ENCODE measurements at places on chromosomes 1 and 21.

DNA sequence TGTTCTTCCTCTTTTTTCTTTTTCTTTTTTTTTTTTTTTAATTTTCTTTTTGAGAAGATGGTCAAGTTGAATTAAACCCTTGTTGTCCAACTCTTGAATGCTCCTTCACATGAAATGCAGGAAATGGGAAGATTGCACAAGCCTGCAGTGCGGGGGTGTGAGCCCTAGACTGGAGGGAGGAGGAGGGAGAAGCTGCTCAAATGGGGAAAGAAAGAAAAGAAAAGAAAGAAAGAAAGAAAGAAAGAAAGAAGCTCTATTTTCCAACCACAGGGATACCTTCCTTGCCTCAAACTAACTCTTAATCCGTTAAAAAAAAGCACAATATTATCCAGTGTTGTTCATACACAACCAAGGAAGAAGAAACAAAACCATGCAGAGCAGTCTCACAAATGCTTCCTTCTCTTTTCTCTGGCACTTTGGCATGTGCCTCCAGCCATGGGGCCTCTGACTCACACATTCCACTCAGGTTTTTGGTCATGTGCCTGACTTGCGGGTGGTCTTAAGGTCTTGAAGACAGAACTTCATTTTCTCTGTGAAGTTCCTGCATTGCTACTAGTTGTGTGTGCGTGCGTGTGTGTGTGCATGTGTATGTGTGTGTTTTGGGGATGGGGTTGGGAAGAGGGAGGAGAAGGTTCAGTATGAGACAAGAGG lies 276.1 kb downstream of the RPS6KC1 start:
- no peak for DNase-seq

GRCh38 chr1:40120128-40120527 lies 23.1 kb upstream of the PPT1 start:
- DNase-seq = no peak

- no peak for DNase-seq
Measured at GRCh38 chr1:163737261-163737660, 415.5 kb downstream of the NUF2 start.

- DNase-seq = no peak
Measured at GRCh38 chr1:213466541-213466940, 415.5 kb downstream of the RPS6KC1 start.

- no peak for DNase-seq
Measured at GRCh38 chr1:152481869-152482664, 28.5 kb upstream of the LCE5A start.

DNA sequence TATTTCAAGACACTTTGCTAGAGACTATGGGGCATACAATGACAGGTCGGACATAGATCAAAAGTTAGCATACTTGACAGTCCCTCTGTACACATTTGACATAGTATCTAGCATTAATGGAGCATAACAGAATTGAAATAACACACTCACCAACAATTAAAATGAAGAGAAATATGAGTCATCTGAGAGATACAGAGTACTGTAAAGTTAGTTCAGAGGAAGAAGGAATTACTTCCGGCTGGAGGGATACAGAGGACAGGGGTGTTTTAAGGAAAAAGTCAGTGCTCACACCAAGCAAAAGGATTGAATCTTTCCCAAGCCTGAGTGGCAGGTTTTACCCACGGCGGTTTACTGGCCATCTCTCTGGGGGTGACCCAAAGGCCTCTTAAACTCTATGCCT lies 2.4 kb downstream of the ZMYND12 start:
- no peak for DNase-seq

DNA sequence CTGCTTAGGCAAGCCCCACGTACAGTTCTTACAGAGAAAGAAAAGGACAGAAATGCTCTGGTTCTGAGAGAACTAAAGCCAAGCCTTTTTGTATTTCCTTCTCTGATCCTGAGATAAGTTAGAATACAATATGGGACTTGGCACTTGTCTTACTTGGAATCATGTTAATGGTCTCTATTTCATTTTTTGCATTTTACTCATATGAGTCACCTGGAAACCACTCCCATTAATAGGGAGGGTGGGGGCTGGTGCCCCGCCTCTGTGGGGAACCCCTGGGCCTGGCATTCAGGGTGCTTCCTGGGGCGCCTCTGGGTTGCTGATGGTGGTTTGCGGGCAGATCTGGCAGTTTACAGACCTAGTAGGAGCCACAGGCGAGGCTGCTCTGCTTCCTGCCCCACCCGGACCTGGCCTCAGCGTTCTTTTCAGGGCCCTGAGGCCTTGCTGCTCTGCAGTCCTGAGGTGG lies 26.7 kb downstream of the TSPAN2 start:
- no peak for DNase-seq

- DNase-seq = no peak
Measured at GRCh38 chr1:112557385-112557784, 48.6 kb downstream of the WNT2B start.

- DNase-seq = no peak
Measured at GRCh38 chr1:86846164-86846647, 67.7 kb downstream of the SELENOF start.

- DNase-seq = no peak
Measured at GRCh38 chr1:79501153-79501552, 494.6 kb upstream of the ADGRL4 start.

- DNase-seq = peak; percentile 15
Measured at GRCh38 chr1:152968248-152968647, 2.2 kb upstream of the SPRR4 start.

- DNase-seq = no peak
Measured at GRCh38 chr1:66916320-66916719, 8.3 kb downstream of the DNAI4 start.

GRCh38 chr1:43975249-43975961 lies 645 bp downstream of the ATP6V0B start:
- no peak for DNase-seq

- DNase-seq = no peak
Measured at GRCh38 chr1:29389533-29390041, 153.3 kb downstream of the PTPRU start.

GRCh38 chr21:44836666-44837471 lies 19.0 kb upstream of the SUMO3 start:
- DNase-seq = no peak

Measured in GM18507 (cell line).